Stimulated activated CD8-positive, alpha-beta memory T cell treated with anti-CD3 and anti-CD28 coated beads, Interleukin-12 subunit alpha, Interleukin-12 subunit beta, amount 100 ng/mL, for 4 hours (primary cell): ENCODE measurements at places on chromosomes 2 and 18.

GRCh38 chr2:118698564-118698963 lies 148.9 kb downstream of the EN1 start:
- DNase-seq: no peak

DNA sequence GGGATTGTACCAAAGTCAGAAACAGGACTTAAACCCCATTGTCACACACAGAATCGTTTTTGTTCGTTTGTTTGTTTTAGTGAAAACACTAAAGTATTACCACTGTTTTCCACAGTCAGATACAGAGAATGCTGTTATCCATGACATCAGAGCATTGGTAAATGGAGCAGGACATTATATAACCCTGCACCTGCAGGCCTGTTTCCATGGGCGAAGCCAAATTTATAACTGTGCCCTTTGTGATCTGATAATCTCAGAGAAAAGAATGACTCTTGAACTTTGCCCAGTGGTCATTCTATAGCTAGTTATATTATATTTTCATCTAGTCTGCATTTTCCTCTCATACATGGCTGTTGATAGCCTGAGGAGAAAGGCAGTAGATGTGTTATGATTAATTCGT lies 217.6 kb downstream of the TMEM182 start:
- DNase-seq: no peak

- DNase-seq: no peak
Measured at GRCh38 chr2:101357376-101357775, 29.9 kb downstream of the CREG2 start.

DNA sequence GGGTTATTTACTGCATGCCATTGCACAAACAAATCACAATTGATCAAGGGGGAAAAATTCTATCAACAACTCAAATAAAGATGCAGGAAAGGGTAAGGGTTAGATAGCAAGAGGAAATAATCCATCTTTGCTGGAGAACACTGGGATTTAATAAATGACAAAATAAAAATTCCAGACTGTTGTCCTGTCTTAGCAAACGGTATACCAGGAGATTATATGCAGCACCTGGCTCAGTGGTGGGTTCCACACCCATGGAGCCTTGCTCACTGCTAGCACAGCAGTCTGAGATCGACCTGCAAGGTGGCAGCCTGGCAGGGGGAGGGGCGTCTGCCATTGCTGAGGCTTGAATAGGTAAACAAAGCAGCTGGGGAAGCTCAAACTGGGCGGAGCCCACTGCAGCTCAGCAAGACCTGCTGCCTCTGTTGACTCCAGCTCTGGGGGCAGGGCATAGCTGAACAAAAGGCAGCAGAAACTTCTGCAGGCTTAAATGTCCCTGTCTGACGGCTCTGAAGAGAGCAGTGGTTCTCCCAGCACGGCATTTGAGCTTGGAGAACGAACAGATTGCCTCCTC lies 296.5 kb upstream of the THSD7B start:
- DNase-seq: no peak

DNA sequence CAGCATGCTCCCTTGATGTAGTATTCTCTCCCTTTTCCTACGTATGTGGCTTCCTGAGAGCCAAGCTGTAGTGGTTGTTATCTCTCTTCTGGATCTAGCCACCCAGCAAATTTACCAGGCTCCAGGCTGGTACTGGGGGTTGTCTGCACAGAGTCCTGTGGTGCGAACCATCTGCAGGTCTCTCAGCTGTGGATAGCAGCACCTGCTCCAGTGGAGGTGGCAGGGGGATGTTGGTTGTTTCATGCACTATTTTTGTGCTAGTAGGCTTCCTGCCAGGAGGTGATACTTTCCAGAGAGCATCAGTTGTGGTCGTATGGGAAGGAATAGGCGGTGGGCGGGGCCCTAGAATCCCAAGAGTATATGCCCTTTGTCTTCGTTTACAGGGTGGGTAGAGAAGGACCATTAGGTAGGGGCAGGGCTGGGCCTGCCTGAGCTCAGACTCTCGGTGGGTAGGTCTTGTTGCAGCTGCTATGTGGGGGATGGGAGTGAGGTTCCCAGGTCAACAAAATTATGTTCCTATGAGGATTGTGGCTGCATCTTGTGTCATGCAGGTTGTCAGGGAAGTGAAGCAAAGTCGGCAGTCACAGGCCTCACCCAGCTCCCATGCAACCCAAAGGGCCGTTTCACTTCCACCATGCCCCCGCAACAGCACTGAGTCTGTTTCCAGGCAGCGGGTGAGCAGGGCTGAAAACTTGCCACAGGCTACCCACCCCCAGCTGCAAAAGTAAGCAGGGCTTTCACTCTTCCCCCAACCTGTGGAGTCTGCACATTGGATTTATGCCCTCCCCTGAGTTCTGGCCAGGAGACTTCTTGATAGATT lies 1139.5 kb downstream of the BCL11A start:
- no peak for DNase-seq

DNA sequence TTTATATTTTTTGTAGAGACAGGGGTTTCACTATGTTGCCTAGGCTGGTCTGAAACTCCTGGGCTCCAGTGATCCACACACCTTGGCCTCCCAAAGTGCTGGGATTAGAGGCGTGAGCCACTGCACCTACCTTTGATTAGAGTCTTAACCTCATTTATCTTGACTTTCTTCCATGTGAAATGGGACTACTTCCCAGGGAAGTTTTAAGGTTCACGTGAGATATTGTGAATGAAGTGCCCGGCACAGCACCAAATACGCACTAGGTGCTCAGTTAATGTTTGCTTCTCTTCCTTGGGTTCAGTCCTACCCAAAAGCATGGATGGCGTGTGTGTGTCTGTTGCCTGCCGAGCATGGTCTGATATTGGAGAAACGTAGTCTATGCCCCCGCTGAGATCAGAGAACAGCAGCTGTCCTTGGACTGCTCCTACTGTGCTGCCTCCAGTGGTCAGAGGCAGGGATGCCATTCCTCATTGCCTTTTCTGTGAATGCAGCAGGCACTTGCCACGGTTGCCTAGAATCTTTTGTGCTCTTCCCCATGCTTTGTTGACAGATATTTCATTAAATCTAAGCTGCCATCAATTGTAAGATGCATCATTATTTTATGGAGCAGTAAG lies 12.3 kb upstream of the TFCP2L1 start:
- DNase-seq: no peak

DNA sequence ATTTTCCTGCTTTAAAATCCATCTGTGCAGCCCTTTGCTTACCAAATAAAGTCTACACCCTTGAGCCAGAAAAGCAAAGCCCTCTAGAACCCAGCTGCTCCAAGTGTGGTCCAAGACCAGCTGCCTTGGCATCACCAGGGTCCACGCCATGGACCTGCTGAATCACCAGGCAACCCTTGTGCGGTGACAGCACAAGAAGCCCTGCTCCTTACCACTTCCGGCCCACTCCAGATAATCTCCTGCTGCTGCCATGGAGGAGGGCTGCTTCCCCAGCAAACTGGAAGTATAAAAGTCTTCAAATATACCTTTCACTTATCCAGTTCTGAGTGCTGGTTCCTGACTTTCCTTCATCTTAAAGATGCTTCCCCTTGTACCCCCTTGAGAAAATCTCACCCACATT lies 106.0 kb upstream of the PKDCC start:
- no peak for DNase-seq

DNA sequence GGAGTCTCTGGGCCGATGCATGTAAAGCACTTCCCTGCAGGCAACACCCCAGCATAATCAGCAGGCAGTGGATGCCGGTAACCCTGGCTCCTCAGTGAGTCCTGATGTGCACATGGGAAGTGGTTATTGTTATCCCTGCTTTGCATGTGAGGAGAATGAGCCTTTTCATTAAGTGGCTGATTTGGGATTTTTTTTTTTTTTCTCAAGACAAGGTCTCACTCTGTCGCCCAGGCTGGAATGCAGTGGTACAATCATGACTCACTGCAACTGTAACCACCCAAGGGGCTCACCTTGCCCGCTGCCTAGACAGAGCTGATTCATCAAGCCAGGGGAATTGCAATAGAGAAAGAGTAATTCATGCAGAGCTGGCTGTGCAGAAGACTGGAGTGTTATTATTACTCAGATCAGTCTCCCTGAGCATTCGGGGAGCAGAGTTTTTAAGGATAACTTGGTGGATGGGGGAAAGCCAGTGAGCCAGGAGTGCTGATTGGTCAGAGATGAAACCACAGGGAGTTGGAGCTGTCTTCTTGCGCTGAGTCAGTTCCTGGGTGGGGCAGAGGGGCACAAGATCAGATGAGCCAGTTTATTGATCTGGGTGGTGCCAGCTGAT lies 95.4 kb downstream of the SOCS6 start:
- no peak for DNase-seq
